ENCODE measurements at places on chromosomes 12 and 14.

- DNase-seq = no peak
These were observed 102.7 kb downstream of the PAPLN start for GRCh38 chr14:73339846-73340595.

GRCh38 chr14:83746336-83746735 lies 1783.6 kb upstream of the FLRT2 start:
- DNase-seq = no peak

DNA sequence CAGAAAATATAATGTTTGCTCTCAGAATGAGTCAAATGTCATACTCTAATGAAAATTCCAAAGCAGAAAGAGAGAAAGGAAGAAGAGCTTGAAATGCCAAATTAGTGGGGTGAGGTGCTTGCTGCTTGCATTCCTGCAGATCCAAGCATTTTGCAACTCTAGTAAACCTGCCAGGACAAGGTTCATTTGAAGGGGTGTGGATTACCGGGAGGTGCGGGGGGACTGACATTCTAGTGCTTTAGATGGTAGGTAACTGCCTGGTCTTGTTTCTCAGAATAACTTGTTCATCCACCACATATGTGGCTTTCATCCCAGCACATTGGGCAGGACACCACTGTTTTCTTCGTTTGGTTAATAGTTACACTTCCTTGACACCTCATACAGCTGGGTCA lies 144.4 kb downstream of the AKAP6 start:
- peak; percentile 53 for DNase-seq

DNA sequence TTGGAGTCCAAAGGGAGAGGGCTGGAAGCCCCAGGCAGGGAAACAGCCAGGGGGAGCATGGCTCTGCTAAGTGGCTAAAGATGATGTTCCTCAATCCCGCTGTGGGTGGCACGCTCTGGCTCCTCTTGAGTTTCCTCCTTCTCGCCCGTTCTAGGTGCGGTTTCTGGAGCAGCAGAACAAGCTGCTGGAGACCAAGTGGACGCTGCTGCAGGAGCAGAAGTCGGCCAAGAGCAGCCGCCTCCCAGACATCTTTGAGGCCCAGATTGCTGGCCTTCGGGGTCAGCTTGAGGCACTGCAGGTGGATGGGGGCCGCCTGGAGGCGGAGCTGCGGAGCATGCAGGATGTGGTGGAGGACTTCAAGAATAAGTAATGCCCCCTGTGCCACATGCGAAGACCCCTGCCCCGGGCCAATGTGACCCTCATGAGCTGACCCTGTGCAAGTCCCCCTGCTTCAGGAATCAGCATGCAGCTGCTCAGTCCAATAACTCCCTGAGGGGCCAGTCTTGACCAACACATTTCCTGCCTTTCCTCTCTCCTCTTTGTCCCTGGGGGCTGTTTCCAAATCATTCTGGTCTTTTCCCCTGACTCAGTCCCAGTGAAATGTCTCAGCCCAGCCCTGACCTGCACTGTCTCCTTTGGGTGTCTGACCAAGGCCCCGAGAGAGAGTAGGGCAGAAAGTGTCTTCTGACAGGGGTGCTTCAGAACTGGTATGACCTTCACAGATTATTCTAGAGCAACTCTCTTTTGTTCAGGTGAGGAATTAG lies 2.1 kb downstream of the KRT7 start:
- DNase-seq = no peak

DNA sequence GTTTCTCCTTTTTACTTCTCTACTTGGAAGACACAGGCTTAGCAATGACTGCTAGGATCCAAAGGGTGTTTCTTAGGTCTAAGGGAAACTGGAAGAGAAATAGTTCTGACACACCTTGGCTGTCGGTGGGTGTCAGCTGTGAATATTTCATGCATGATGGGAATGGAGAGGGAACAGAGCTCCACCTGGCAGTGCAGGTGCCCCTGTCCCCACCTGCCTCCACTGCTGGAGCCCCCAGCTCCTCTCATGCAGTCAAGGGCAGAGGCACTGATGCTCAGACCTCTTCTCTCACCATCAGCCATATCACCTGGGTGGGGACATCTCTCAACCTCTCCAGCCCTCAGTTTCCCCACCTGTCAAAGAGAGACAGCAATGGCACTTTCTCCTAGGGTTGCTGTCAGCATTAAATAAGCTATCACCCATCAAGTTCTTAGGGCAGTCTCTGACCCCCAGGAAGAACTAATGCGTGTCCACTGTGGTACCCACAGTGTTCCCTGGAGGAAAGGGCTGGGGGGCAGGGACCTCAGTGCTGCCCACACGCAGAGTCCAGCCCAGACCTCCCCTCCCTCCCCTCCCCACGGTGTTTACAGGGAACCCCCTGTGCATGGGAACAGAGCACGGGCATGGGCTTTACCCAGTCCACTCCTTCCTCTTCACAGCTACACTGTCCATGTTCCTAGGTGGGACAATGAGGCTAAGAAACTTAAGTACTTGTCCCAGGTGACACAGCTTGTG lies 69.1 kb downstream of the C14orf132 start:
- DNase-seq = no peak

GRCh38 chr12:131264635-131265034 lies 310.9 kb downstream of the ADGRD1 start:
- no peak for DNase-seq

GRCh38 chr12:5000204-5000603 lies 43.5 kb upstream of the KCNA5 start:
- no peak for DNase-seq

- DNase-seq = no peak
These were observed 143.6 kb upstream of the SLC16A7 start for GRCh38 chr12:59452259-59452658.
